ENCODE measurements at places on chromosomes 11 and 22.

DNA sequence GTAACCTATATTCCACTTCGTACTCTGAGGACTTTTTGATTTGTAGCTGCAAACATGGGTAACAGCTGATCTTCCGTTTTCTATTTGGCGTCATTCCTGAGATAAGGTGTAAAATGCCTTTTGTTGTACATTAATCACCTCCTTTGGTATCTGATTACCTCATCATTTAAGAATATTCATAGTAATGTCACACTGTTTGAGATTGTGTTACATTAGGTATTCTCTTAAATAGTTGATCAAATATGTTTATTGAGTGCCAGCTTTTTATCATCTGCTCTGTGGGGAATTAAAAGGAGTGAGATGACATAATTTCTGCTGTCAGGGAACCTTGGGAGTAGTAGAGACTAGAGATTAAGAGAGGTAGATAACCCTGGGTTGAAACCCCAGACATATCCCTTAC lies 5.9 kb downstream of the NCAM1 start:
- DNase-seq = no peak

DNA sequence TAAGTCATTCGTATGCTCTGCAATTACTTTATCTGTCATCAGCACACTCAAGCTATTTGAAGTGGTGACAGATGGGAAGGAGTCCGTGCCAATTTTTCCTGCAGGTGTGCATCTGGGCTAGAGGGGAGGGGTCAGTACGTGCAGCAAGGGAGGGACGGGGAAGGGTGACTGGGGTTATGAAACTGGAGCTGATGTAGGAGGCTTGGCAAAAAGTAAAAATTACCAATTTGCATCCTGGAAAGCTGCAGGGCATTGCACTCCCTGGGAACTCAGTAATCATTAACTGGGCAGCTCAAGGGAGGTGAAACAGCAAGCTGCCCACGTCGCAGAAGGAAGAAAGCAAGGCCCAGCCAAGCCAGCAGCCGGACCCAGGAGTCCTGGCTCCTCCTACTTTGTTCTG lies 87.1 kb upstream of the TMEM45B start:
- DNase-seq = peak; percentile 19

GRCh38 chr22:46425016-46425415 lies 89.5 kb downstream of the TRMU start:
- no peak for DNase-seq

GRCh38 chr22:29642694-29643093 lies 39.3 kb downstream of the NF2 start:
- DNase-seq = no peak

DNA sequence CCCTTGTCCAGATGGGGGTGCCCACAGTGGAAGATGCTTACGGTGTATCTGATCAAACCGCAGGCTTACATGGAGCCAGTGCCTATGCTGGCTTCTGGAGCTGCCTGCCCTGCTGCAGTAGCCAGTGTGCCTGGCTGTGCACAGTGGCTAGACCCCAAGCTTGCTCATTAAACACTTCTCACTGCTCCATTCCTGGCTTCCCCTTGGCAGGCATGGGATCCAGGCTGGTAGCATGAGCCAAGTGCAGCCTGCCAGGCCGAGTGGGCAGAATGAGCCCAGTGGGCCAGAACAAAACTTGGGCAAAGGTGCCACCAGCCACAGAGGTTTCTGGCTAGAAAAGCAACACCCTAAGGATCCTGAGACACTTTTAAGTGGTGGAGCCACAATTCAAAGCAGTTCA lies 55.4 kb upstream of the B3GNT6 start:
- no peak for DNase-seq

- no peak for DNase-seq
These were observed 21.7 kb upstream of the NRGN start for GRCh38 chr11:124717786-124718651.

DNA sequence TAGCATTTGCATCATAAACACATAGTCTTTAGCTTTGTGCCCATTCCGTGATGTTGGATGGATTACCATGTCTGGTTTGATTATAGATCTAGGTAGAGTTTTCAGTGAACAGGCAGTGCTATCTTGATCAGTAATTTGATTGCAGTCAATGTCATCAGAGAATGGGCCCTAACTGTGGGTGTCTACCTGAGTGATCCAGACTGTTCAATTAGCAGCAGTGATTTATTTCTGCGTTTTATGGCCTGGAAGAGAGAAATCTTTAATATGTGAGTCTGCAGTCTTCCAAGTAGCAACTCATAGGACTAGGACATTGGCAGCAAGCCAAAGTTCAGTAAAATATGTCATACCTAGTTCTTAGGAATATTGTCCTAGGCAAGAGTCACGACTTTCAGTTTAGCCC lies 80.3 kb downstream of the CASP12 start:
- no peak for DNase-seq

- DNase-seq = no peak
These were observed 15.1 kb downstream of the DTX4 start for GRCh38 chr11:59187035-59187434.

DNA sequence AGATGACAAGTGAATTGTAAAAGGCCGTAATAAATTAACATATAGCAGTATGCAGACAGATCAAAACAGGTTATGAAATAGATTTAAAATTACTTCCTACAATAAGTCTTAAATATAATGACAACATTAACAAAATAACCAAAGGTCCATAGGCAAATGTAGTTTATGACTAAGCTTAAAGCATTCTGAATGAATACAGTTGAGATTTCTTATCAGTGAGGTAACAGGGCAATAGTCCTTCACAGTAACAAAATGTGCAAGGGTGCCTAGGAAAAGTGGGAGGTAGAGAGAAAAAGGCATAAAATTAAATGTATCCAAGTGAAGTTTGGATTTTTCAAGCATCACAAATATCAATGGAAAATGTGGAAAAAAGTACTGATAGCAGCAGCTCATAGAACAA lies 20.9 kb upstream of the P4HA3 start:
- DNase-seq = no peak

- DNase-seq = no peak
These were observed 13.3 kb upstream of the KMT5B start for GRCh38 chr11:68226421-68226820.

DNA sequence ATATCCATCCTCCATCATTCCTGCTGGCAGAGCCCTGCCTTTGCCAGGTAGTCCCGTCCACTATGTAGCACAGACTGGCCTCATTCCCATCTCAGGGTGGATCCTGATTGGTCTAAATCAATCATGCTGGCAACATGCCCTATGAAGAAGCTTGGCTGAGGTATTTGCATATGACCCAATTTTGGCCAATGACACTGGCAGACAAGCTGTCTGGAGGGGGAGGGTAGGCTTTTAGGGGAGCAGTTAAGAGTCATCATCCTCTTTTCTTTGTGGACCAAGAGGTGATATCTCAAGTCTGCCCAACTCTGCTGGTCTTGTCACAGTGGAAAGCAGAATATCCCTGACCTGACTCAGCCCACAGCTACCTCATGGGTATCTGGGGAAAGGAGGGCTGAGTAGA lies 5.1 kb downstream of the CCDC89 start:
- no peak for DNase-seq

- DNase-seq = no peak
These were observed 440.5 kb downstream of the MIAT start for GRCh38 chr22:27097933-27098332.

- no peak for DNase-seq
These were observed 2.9 kb upstream of the CECR2 start for GRCh38 chr22:17366329-17366728.

DNA sequence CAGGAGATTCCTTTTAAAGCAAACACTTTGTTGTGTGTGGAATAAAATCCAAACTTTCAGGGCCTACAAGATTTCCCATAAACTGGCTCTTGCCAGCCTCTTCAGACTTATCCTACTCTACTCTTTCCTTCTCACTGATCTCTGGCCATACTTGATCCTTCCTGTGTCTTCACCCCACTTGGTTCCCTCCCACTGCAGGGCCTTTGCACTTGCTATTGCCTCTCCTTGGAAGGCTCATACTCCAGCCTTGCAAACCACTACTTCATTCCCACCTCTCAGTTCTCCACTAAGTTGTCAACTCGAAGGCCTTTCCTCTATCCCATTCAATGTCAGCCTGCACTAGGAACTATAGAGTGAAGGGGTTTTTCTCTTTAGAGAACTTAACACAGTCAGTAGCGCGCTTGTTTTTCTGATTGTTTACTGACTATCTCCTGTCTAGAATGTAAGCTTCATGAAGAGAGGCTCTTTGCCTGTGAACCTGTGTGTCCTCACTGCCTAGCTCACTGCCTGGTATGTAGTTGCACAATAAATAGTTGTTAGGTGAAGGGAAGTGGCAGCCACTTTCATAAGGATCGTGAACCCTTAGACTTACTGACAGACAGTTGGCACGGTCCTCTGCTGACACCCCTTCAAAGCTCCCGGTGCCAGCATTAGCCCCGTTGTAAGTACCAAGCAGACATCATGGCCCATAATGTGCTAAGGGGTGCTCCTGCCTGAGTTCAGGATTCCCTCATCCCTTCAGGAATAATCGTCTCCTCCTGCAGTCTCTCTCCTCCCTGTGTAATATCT lies 833 bp upstream of the ME3 start:
- DNase-seq = no peak

DNA sequence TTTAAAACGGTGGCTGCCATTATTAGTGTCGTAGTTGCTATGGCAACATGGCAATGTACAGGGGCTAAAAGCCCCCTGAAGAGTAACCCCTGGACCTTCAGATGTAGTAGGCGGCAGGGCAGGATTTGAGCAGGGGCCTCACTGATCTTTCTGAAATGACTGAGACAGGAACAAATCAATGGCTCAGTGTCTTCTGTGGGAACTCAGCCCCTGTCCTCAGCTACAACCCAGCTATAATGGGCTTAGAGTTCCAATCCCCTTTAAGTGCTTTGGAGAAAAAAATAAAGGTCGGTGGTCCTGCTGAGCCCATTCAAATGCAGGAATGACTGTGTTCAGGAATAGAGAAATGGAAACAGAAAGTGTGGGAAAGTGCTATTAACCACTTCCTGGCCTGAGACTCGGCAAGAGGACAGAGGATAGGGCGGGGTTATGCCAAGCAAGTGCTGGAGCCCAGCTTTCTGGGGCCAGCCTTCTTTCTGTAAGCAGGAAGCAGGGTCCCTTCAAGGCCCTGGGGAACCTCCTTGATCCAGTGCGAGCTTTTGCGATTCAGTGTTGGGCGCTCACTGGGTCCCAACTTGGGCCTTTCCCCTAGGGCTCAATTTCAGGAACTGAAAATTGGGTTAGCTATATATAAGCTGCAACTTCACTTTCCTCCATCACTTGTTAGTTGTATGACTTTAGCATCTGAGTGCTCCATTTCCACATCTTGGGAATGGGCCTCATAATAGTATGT lies 6.1 kb upstream of the CD82 start:
- no peak for DNase-seq

DNA sequence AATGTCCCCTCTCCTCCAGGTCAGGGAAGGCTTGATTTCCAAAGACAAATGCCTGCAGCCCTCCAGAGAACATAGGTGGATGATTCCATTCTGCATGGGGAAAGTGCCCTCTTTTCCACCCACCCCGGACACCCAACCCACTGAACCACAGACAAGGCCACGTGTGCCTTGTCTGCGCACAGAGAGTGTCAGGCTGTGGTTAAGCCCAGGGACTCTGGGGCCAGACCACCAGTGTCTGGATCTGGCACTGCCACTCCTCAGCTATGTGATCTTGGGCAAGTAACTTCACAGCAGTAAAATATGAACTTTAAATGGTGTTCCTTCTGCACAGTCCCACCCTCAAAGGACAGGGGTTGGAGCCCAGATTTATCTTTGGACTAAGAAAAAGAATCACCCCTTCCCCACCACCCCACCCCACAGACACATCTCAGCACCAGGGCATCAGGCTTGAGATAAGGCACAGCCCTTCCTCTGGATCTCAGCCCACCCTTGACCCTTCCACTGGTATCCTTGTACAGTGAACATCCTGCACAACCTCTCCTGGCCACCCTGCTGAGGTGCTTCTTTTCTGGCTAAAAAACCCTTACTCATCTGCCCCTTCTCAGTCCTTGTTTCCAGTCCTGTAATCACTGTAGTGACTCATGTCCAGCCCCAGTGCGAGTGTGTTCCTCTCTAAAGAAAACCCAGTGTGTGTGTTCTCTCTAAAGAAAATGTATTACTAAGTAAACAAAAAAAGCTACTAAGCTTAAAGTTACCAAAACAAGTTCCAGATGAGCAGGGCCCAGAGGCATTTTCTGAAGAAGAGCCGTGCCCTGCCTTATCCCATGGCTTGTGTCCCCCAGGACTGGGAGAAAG lies 1.9 kb upstream of the PTGDR2 start:
- DNase-seq = no peak

Measured in NCI-H187 (cell line).